ENCODE measurements at places on chromosomes 5 and 9.

DNA sequence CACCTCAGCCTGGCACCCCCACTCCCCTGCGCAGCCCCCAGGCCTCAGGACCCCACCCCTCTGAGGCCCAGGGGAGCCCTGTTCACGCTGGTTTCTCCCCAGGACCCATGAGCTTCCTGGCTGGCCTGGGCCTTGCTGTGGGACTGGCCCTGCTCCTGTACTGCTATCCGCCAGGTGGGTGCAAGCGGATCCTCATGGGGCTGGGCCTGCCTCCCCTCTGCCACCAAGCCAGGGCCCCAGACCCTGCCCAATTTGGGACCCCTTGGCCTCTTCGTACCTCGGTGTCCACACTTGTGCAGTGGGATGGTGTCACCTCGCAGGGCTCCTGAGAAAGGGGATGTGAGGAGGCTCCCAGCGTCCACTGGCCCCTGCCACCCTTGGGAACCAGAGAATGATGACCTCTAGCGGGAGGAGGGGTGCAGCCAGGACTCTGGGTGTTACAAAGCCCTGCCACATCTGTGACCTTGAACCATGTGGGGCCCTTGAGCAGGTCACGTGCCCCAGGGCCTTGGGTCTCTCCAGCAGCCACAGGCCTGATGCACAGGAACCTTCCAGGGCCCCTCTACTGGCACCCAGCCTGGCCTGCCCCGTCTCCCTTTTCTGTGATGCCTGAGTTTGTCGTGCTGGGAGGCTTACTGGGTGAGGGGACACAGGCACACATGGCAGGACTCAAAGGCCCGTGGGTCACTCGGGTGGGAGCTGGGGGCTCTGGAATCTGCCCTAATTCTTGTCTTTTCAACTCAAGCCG lies 16.3 kb downstream of the CARD19 start:
- H3K36me3 ChIP-seq, result peaks cover 10% of the 10 kb centered on the region
- no peak overlapping the region for H3K4me3 ChIP-seq
- no peaks in the 10 kb centered on the region for H3K27me3 ChIP-seq
- no peak overlapping the region for H3K27ac ChIP-seq
- no peak for DNase-seq
- peaks cover 33% of the 10 kb centered on the region for H3K4me1 ChIP-seq

GRCh38 chr9:135392511-135392910 lies 87.1 kb upstream of the PPP1R26 start:
- no peaks in the 10 kb centered on the region for H3K36me3 ChIP-seq
- DNase-seq, result no peak
- H3K4me3 ChIP-seq, result no peak overlapping the region
- H3K4me1 ChIP-seq, result no peaks in the 10 kb centered on the region
- no peaks in the 10 kb centered on the region for H3K27me3 ChIP-seq

DNA sequence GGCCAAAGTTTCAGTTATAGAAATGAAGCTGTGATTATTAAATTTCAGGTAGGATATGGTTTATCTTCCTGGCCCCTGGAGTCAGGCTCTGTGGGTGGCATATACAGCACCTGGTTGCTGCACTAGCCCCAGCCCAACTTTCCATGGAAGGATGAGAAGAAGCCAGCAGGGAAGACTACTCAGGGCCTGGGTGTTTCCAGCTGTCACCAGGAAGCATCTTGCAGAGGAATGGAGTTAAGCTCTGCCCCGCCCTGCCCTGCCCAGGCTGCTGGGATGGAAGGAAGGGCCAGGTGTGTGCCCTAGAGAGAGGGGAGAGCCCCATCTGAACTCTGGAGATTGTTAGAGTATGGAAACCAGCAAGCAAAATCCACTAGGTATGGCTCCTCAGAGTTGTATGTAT lies 42.8 kb upstream of the FAT2 start:
- H3K36me3 ChIP-seq, result no peaks in the 10 kb centered on the region
- no peak overlapping the region for H3K27ac ChIP-seq
- H3K4me1 ChIP-seq, result no peaks in the 10 kb centered on the region
- DNase-seq, result no peak

- no peaks in the 10 kb centered on the region for H3K36me3 ChIP-seq
- peaks cover 25% of the 10 kb centered on the region for H3K4me1 ChIP-seq
- peaks cover 5% of the 10 kb centered on the region for H3K27me3 ChIP-seq
- peak; percentile 90 for DNase-seq
Measured at GRCh38 chr5:1385395-1386273, 40.7 kb upstream of the CLPTM1L start.

- DNase-seq, result no peak
- H3K27ac ChIP-seq, result no peak overlapping the region
- H3K4me1 ChIP-seq, result peaks cover 7% of the 10 kb centered on the region
- H3K36me3 ChIP-seq, result no peaks in the 10 kb centered on the region
Measured at GRCh38 chr5:140381972-140382371, 19.7 kb upstream of the ANKHD1 start.

- no peak for DNase-seq
- H3K4me1 ChIP-seq, result no peaks in the 10 kb centered on the region
- peaks cover 1% of the 10 kb centered on the region for H3K27me3 ChIP-seq
- H3K4me3 ChIP-seq, result no peak overlapping the region
- no peak overlapping the region for H3K27ac ChIP-seq
Measured at GRCh38 chr9:16524078-16524477, 346.4 kb downstream of the BNC2 start.

- no peak overlapping the region for H3K27ac ChIP-seq
- H3K27me3 ChIP-seq, result peaks cover 1% of the 10 kb centered on the region
- no peak for DNase-seq
- no peaks in the 10 kb centered on the region for H3K36me3 ChIP-seq
Measured at GRCh38 chr9:100489836-100490235, 16.9 kb downstream of the TMEFF1 start.

DNA sequence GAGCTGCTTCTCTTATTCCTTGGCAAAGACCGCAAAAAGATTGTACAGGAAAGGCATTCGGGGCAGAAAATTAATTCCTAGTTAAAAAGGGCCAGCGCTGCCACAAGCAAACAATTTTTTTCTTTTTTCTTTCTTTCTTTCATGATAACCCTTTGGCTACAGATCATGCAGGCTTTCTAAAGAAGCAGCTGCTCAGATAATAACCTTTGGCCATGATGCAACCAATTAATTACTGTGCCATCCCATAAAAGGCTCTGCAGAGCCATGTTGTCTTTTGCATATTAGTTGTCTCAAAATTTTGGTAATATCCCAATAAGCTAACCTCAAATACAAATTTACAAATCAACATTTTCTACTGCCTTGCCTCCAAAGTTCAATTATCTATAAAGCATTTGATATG lies 758.4 kb upstream of the SEMA6A start:
- H3K27me3 ChIP-seq, result no peaks in the 10 kb centered on the region
- no peak overlapping the region for H3K27ac ChIP-seq
- no peak for DNase-seq
- no peak overlapping the region for H3K4me3 ChIP-seq
- no peaks in the 10 kb centered on the region for H3K36me3 ChIP-seq

- H3K27me3 ChIP-seq, result no peaks in the 10 kb centered on the region
- H3K36me3 ChIP-seq, result no peaks in the 10 kb centered on the region
- no peak overlapping the region for H3K4me3 ChIP-seq
- H3K4me1 ChIP-seq, result peaks cover 21% of the 10 kb centered on the region
- DNase-seq, result no peak
Measured at GRCh38 chr9:129415942-129416651, 204.8 kb downstream of the C9orf50 start.

GRCh38 chr5:56003679-56004078 lies 8.9 kb upstream of the IL6ST start:
- H3K4me3 ChIP-seq, result no peak overlapping the region
- H3K36me3 ChIP-seq, result no peaks in the 10 kb centered on the region
- no peak for DNase-seq
- no peaks in the 10 kb centered on the region for H3K27me3 ChIP-seq

GRCh38 chr5:82694711-82695285 lies 382.4 kb downstream of the TMEM167A start:
- H3K4me1 ChIP-seq, result no peaks in the 10 kb centered on the region
- H3K36me3 ChIP-seq, result no peaks in the 10 kb centered on the region
- H3K27ac ChIP-seq, result no peak overlapping the region
- H3K4me3 ChIP-seq, result no peak overlapping the region

DNA sequence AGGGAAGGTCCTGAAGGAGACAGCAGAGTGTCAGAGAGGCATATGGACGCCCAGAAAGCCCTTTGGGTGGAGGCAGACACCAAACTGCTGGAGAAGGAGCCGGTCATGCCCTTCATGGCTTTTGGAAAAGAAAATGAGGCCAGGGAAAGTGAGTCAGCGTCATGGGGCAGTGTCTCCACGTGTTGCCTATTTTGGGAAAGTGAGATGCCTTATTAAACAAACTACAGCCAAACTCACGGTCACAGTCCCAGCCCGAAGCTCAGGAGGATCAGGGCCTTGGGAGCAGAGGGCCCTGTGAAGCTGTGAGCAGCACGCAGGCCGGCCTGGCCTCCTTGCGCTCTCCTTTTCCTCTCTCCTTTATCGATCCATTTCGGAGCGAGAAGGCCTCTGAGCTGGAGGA lies 25.0 kb downstream of the RGS3 start:
- H3K4me3 ChIP-seq, result no peak overlapping the region
- H3K4me1 ChIP-seq, result no peaks in the 10 kb centered on the region
- no peaks in the 10 kb centered on the region for H3K36me3 ChIP-seq
- H3K27ac ChIP-seq, result no peak overlapping the region

- H3K36me3 ChIP-seq, result no peaks in the 10 kb centered on the region
- DNase-seq, result no peak
- peaks cover 9% of the 10 kb centered on the region for H3K27me3 ChIP-seq
- H3K4me1 ChIP-seq, result peaks cover 2% of the 10 kb centered on the region
- H3K4me3 ChIP-seq, result no peak overlapping the region
Measured at GRCh38 chr5:159027504-159027903, 72.2 kb downstream of the EBF1 start.

DNA sequence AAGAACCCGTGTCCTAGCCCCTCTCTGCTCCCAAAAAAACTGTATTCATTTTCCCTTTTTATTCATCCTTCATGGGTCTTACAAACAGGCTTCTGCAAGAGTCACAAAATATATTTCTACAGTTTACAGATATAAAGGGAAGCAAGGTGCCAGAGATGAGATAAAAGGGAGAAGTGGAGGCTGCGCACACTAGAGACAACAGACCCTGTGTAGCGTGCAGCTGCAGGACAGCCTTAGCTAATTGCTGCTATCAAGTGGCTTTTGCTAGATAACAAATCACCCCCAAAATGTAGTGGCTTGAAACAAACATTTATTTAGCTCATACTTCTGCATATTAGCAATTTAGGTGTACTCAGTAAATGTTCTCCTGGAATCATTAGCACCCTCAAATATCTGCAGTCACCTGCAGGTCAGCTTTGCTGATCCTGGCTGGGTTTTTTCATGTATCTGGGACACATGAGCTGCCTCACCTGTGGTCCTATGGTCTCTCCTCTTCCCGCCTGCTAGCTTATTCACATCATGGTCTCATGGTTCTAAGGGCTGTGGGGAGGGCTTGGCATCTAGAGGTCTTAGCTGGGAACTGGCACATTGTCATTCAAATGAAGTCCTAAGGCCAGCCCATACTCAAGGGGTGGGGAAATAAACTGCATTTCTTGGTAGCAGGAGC lies 29.4 kb downstream of the ARHGEF37 start:
- H3K27ac ChIP-seq, result no peak overlapping the region
- no peaks in the 10 kb centered on the region for H3K27me3 ChIP-seq
- no peak for DNase-seq
- H3K36me3 ChIP-seq, result no peaks in the 10 kb centered on the region
- H3K4me3 ChIP-seq, result no peak overlapping the region
- peaks cover 11% of the 10 kb centered on the region for H3K4me1 ChIP-seq

GRCh38 chr9:68974431-68974830 lies 39.5 kb downstream of the PRKACG start:
- peaks cover 5% of the 10 kb centered on the region for H3K36me3 ChIP-seq
- no peak overlapping the region for H3K4me3 ChIP-seq
- H3K4me1 ChIP-seq, result peaks cover 48% of the 10 kb centered on the region
- H3K27me3 ChIP-seq, result no peaks in the 10 kb centered on the region

DNA sequence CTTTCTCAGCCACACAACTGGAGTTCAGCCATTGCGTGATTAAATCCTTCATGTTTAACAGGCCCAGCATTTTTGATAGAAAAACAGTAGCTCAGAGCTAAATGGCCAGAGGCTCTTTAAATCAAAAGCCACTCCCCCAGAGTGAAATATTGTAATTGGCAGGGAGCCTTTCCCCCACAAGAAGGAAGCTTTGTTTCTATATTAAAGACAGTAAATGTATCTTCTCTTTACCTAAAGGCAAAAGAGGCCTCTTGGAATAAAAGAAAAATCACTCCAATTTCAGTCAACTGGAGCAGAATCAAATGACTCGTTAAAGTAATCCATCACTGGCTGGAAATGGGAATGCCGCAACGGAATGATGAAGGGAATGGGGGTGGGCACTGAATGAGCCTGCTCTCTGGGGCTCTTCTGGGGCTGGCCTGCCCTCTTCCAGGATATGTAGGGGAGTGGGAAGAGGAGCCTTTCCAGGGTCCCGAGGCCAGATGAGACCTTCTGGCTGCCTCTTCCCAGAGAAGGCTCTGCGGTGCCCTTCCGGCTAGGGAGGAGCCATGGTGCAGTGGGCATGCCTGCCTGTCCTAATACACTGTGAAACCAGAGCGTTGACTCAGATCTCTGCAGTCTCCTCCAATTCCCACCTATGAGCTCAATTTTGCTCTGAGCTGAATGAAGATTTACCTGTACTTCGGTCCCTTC lies 45.2 kb downstream of the ANKDD1B start:
- H3K27ac ChIP-seq, result no peak overlapping the region
- no peaks in the 10 kb centered on the region for H3K36me3 ChIP-seq
- no peaks in the 10 kb centered on the region for H3K27me3 ChIP-seq
- peaks cover 3% of the 10 kb centered on the region for H3K4me1 ChIP-seq
- no peak overlapping the region for H3K4me3 ChIP-seq
- no peak for DNase-seq

GRCh38 chr5:149037817-149038216 lies 25.0 kb downstream of the SH3TC2 start:
- H3K4me1 ChIP-seq, result peaks cover 28% of the 10 kb centered on the region
- H3K27me3 ChIP-seq, result peaks cover 6% of the 10 kb centered on the region
- DNase-seq, result peak; percentile 18
- H3K27ac ChIP-seq, result no peak overlapping the region

DNA sequence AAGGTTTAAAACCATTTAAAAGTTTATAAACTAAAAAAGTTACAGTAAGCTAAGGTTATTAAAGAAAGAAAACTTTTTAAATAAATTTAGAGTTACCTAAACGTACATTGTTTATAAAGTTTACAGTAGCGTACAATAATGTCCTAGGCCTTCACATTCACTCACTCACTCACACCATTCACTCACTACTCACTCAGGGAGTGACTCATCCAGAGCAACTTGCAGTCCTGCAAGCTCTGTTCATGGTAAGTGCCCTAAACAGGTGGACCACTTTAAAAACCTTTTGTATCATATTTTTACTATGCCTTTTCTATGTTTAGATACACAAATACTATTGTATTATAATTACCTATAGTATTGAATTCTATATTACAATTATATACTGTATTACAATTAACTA lies 190.8 kb upstream of the RASA1 start:
- H3K4me1 ChIP-seq, result peaks cover 53% of the 10 kb centered on the region
- no peak overlapping the region for H3K27ac ChIP-seq
- H3K36me3 ChIP-seq, result no peaks in the 10 kb centered on the region

DNA sequence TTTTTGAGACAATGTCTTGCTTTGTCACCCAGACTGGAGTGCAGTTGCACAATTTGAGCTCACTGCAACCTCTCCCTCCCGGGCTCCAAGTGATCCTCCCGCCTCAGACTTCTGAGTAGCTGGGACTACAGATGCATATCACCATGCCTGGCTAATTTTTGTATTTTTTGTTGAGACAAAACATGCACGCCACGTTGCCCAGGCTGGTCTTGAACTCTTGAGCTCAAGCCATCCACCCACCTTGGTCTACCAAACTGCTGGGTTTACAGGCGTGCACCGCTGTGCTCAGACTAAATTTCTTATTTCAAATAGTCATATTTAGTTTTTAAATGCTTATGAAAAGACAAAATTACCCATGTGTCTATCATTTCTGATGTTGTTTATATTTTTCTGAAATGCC lies 2324.1 kb downstream of the MAT2B start:
- no peak for DNase-seq
- no peaks in the 10 kb centered on the region for H3K36me3 ChIP-seq
- no peak overlapping the region for H3K27ac ChIP-seq
- no peak overlapping the region for H3K4me3 ChIP-seq
